Dorsolateral prefrontal cortex (tissue), 122 donors: ENCODE measurements at places on chromosomes 6 and 20.

DNA sequence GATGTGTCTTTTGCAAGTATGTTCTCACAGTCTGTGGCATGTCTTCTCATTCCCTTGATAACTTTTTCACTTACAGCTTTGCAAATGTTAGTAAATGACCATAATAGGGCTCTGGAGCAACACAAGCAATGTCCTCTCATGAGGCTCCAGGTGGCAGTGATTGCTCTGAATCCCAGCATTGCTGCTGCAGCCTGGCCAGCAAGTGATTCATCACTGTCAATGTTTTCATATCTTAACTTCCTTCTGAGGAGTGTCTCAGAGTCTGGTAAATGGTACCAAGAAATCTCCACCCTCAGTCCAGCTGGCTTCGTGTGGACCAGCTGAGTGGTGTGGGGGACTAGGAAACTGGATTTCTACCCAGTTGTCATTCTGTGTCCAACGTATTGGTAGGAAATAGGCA, 139.6 kb downstream of the MYLK4 start:
- no peak for DNase-seq

GRCh38 chr20:1264727-1265126, 1.4 kb upstream of the SNPH start:
- DNase-seq = no peak

- DNase-seq = no peak
Measured at GRCh38 chr6:27501187-27501586, 28.3 kb upstream of the ZNF184 start.

DNA sequence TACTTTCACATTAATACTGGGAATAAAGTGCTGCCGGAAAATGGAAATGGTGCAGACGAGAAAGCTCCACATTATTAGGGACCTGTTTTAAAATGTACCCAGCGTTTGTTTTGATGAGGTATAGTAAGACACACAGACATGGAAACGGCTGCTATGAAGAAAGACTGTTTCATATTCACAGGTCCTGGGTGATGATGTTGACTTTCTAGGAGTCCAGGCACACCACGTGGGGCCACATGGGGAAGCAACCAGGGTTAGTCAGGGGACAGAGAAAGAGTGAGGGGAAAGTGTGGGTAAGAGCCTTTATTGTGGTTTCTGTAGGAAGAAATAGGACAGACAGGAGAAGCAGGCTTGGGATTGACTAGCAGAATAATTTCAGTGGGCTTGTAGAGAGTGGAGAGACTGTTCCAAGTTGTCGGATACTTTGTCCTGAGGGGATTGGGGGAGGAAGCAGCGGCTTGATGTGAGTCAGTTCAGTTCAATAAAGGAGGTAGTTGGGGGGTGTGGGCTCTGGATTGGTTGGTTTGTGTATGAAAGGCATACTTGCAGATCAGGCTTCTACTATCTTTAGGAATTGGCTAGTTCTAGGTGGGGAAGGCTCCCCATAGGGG, 112.0 kb upstream of the MCHR2 start:
- DNase-seq = no peak

DNA sequence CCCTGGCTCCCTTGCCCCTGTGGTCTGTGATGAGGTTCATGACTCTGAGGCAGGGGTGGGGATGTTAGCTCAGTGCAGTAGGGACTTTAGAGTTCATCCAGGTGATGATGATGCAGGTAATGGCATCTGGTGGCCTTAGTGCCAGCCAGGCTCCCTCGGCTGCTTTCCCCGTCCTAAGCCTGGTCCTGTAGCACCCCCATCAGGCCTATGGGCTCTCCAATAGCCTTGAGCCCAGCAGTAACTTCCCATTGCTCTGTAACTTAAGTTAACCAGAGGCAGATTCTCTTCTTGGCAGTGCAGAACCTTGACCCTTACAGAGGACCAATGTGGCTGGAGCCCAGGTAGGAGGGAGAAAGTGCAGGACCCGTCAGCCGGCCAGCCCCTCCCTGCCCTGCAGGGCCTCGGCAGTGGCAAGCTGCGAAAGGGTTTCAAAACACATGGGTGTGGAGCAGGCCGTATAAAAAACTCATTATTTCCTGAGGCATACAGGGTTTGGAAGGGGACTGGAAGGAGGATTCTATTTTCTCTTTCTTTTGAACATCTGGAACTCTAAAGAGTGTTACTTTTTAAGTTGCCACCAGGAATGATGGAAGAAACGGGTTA, 406.9 kb downstream of the CDH26 start:
- no peak for DNase-seq

DNA sequence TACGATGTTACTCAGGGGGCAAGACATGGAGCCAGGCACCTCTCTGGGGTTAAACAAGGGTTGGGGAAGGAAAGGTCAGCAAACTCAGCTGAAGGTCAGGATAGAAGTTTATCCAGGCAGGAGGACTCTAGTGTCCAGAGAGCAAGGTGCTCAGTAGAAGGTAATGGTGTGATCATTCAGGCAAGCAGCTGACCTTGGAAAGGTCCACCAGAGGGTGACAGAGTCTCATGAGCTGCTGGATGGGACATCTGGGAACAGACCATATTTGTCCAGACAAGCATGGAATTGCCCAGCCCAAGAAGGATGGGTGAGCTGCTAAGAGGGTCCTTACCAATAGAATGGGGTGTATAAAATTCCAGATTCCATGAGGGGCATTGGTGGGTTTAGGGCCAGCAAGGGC, 89.5 kb downstream of the MAP3K7 start:
- no peak for DNase-seq

DNA sequence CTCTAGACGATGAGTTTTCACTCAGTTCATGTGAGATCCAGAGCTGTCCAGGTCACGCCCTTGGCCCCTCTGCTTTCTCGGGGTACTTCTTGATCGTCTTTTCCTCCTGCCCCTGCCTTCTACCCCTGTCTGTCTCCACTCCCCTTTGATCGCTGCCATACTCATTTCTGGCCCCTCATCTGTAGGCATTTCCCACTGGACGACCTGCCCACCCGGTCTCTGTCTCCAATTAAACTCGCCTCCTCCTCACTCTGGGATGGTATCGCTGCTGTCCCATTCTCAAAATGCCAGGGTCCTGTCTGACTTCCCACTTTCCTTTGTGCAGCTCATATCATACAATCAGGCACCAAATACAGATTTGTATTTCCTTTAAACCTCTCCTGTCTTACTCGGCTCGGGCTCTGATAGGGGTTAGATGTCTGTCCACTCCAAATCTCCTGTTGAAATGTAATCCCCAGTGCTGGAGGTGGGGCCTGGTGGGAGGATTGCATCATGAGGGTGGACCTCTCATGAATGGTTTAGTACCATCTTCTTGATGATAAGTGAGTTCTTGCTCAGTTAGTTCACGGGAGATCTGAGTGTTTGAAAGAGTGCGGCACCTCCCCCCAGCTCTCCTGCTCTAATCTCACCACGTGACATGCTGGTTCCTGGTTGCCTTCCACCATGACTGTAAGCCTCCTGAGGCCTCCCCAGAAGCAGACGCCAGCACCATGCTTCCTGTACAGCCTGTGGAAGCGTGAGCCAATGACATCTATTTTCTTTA, 3.5 kb upstream of the SYNJ2 start:
- no peak for DNase-seq

GRCh38 chr6:92231171-92231701, 1188.1 kb downstream of the EPHA7 start:
- no peak for DNase-seq

GRCh38 chr6:38578075-38578474, 61.7 kb downstream of the BTBD9 start:
- DNase-seq = no peak

- DNase-seq = no peak
Measured at GRCh38 chr6:85291326-85291725, 158.6 kb upstream of the NT5E start.

DNA sequence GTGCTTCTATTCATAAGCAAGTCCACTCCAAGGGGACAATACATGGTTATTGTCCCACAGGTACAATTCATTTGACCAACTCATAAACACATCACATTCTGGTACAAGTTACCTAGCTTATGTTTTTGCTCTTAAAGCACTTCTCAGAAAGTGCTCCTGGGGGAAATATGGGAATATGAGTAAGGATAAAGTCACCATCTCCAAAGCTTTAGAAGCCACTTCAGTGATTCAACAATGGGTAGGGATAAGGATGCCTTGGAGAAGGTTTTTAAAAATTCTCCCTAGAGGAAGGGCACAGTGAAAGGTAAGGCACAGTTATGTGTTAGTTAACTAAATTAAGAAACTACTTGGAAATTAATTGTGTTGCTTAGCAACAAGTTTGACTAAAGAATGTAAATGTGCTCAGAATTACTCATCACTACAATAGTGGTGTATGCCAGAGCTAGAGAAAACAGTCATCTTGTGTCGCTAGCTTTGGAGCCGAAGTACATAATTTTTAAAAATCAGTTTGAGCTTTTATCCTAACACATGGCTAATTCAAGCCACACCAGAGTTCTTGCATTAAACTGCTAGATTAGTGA, 39.5 kb upstream of the LAMP5 start:
- DNase-seq = no peak

- no peak for DNase-seq
Measured at GRCh38 chr6:23329086-23329485, 759.7 kb downstream of the HDGFL1 start.

DNA sequence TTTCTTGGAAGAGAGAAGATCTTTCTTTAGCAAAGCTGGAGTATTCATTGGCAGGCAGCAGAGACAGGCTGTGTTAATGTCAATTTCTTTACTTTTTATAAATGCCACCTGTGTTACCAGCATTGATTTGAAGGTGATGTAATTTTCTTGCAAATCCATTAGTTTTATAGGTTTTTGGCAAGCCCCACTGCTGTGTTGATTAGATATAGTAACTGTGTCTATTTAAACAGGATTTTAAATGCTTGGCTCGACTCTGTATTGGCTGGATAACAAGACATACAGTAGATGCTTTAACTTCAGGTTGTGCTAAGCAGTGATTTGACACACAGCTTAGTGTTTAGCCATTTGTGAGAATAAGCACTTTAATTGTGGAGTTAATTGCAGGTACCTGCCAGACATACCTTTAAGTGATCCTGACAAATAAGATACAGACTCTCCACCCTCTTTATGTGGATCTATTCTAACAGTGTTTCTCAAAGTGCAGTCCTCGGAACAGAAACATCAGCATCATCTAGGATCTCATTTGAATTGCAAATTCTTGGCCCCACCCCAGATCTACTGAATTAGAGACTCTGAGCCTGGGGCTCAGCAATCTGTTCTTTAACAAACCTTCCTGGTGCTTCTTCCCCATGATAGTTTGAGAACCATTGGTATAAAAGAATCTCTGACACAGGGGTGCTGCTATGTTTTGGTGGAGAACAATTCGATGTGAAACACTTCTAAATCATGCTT, 397.5 kb downstream of the HDGFL1 start:
- DNase-seq = no peak

DNA sequence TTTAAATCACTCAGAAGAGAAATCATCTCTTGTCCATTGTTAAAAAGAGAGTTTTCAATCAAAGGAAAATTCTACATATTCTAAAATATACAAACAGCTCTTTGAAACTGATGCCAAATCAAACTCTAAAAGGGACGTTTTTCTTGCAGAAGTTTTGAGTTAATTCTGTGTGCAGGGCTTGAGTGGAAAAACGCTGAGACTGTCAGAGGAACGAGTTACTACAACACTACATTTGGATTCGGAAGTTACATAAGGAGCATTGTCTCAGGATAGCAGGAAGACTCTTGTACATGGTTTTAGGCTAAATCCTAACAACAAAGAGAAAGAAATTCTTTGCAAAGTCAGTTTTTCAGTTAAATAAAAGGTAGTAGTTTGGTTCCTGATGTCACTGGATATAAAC, 155.7 kb upstream of the SUPT3H start:
- DNase-seq = no peak

- no peak for DNase-seq
Measured at GRCh38 chr6:5771759-5772390, 234.8 kb downstream of the NRN1 start.
